ENCODE measurements at places on chromosomes 16 and 17. TPM values are rescaled to one million over a fixed set of nuclear protein-coding genes. Genes with fewer than 3 reads are reported as not detected.
A peak's percentile ranks its signal among the peaks of the same experiment; 100 is the strongest.

- H3K4me3 ChIP-seq, result peak overlapping the region; percentile 23
- peak; percentile 78 for DNase-seq
- peaks cover 44% of the 10 kb centered on the region for H3K36me3 ChIP-seq
- peaks cover 95% of the 10 kb centered on the region for H3K4me1 ChIP-seq
These were observed 155.7 kb downstream of the SOCS1 start for GRCh38 chr16:11100239-11100750.

GRCh38 chr17:63463771-63464170 is 13.1 kb upstream of the ACE start:
- peaks cover 18% of the 10 kb centered on the region for H3K27me3 ChIP-seq
- H3K4me1 ChIP-seq, result no peaks in the 10 kb centered on the region
- no peak overlapping the region for H3K4me3 ChIP-seq
- H3K27ac ChIP-seq, result no peak overlapping the region
- DNase-seq, result no peak

The C16orf54 gene
- 68.0 TPM for total RNA-seq

DNA sequence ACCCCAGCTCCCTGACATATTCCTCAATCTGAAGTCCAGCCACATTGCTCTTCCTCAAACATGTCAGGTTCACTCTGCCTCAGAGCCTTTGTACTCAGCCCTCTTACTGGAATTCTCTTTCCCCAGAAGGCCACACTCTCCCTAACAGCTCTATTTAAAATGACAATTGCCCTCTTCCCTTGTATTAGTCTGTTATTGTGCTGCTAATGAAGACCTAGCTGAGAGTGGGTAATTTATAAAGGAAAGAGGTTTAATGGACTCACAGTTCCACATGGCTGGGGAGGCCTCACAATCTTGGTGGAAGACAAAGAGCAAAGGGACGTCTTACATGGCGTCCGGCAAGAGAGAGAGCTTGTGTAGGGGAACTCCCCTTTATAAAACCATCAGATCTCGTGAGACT is 46.0 kb downstream of the HS3ST2 start:
- H3K36me3 ChIP-seq, result no peaks in the 10 kb centered on the region
- no peaks in the 10 kb centered on the region for H3K4me1 ChIP-seq
- no peak overlapping the region for H3K27ac ChIP-seq
- no peak overlapping the region for H3K4me3 ChIP-seq
- peaks cover 13% of the 10 kb centered on the region for H3K27me3 ChIP-seq

The CENPV gene
- 28.6 TPM for total RNA-seq

DNA sequence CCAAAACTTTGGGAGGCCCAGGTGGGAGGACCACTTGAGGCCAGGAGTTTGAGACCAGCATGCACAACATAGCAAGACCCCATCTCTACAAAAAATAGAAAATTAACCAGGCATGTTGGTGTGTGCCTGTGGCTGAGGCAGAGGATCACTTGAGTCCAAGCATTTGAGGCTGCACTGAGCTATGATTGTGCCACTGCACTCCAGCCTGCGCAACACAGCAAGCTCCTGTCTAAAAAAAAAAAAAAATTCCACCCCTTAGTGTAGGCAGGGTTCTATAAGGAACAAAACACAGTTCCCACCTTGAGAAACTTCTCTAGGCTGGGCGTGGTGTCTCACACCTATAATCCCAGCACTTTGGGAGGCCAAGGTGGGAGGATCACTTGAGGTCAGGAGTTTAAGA is 36.3 kb upstream of the HAPSTR1 start:
- no peaks in the 10 kb centered on the region for H3K36me3 ChIP-seq
- peaks cover 4% of the 10 kb centered on the region for H3K4me1 ChIP-seq
- no peak for DNase-seq
- no peak overlapping the region for H3K27ac ChIP-seq

- H3K27me3 ChIP-seq, result no peaks in the 10 kb centered on the region
- H3K4me3 ChIP-seq, result peak overlapping the region; percentile 29
- H3K36me3 ChIP-seq, result peaks cover 37% of the 10 kb centered on the region
- peaks cover 53% of the 10 kb centered on the region for H3K4me1 ChIP-seq
- peak overlapping the region; percentile 65 for H3K27ac ChIP-seq
- DNase-seq, result peak; percentile 36
These were observed 206.8 kb downstream of the PRKCA start for GRCh38 chr17:66508896-66509844.

The RAB26 gene
- 0.26 TPM for total RNA-seq

The LRRC37A gene
- total RNA-seq, result 2.7 TPM

- DNase-seq, result no peak
- H3K27me3 ChIP-seq, result peaks cover 11% of the 10 kb centered on the region
- H3K4me1 ChIP-seq, result no peaks in the 10 kb centered on the region
- H3K27ac ChIP-seq, result no peak overlapping the region
These were observed 23.3 kb upstream of the ENGASE start for GRCh38 chr17:79051306-79051705.

The SSTR5 gene
- total RNA-seq, result not detected

Measured in activated CD8-positive, alpha-beta T cell treated with anti-CD3 and anti-CD28 coated beads, Interleukin-2, amount 10 ng/mL, durations not matched to agents 7 days and 5 days (primary cell).